ENCODE measurements at places on chromosomes 1 and 21.
A peak's percentile ranks its signal among the peaks of the same experiment; 100 is the strongest.

GRCh38 chr1:56534130-56534651 is 45.2 kb downstream of the PLPP3 start:
- no peak for DNase-seq

DNA sequence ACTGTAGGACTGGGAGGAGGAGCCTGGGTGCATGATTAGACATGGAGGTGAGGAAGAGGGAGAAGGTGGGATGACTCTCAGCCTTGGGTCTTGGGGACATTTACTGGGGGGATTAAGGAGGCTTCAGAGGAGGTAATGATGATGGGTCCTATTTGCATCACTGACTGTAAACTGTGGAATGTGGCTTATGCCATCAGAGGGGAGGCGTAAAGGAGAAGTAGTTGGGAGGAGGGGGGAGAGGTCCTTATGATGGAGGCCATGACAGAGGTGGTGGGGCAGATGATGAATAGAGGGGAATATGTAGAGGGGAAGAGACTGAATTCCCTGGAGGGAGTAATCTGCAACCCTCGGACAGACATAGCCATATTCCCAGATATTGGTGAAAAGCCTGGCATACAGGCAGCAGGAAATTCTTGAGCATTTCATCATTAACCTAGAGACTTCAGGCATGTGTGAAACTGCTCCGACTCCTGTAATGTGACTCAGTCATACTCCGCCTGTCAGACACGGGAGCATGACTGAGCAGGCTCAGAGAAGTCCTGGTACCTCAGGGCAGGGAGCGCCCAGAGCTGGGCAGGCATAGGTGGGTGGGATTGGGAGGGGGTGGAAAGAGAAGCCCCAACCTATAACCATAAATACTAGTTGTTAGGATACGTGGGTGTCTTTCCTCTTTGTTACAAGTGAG is 8.0 kb upstream of the LCE5A start:
- no peak for DNase-seq

DNA sequence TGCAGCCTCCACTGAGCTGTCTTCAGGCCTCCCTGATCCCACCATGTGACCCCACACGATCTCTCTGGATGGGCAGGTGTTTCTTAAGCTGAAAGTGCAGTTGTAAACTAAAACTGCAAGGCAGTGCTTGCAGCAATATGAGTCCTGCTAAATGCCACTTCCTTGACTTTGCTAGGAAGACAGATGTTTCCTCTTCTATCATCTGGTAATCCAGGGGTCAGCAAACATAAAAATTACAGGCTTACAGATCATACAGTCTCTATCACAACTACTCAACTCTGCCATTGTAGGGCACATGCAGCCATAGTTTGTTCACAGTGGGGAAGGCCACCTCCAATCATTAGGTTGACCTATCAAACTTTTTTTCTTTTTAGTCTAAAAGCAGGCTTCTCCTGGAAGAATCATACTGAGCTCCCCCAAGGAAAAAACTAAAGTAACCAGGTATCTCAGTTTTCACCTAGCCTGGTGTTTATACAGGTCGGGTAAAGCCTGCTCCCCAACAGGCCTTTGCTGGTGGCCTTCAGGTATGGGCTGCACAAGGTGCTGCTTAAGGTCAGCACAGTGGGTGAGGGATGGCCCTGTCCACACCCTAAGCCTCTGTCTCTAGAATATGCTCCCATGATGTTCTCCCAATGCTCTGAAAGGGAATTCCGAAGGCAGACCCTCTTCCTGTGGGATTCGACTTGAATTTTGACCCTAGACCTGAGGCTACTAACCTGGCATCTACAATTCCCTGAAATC is 10.8 kb downstream of the ABCA4 start:
- no peak for DNase-seq

GRCh38 chr1:187338762-187339412 is 510.1 kb downstream of the PLA2G4A start:
- no peak for DNase-seq

GRCh38 chr1:172940174-172940855 is 110.4 kb downstream of the TNFSF18 start:
- no peak for DNase-seq

DNA sequence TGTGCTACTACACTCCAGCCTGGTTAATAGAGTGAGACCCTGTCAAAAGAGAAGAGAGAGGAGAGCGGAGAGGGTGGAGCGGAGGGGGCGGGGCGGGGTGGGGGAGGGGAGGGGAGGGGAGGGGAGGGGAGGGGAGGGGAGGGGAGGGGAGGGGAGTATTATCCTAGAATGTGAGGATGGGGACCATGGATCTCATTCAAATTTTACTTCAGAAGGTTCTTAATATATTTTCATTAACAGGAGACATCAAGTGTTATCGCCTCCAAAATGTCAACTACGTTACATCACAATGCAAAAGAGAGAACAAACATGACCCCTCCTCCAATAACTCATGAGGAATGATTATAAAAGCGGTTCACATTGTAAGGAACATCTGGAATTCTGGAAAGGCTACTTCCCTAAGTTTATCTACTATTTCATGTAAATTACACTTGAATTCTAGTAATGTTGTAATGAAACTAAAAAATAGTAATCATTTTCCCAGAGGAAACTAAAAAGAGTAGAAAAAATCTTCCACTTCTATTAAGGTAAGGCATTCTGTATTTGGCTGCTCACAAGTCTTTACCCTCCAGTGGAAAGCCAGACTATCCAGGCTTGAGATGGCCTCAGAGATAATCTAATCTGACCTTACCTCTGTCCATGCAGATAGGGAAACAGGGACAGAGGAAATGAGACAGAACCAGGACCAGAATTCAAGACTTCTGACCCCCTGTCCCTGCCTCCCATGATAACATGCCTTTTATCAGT is 18.8 kb upstream of the GUCA2A start:
- no peak for DNase-seq

DNA sequence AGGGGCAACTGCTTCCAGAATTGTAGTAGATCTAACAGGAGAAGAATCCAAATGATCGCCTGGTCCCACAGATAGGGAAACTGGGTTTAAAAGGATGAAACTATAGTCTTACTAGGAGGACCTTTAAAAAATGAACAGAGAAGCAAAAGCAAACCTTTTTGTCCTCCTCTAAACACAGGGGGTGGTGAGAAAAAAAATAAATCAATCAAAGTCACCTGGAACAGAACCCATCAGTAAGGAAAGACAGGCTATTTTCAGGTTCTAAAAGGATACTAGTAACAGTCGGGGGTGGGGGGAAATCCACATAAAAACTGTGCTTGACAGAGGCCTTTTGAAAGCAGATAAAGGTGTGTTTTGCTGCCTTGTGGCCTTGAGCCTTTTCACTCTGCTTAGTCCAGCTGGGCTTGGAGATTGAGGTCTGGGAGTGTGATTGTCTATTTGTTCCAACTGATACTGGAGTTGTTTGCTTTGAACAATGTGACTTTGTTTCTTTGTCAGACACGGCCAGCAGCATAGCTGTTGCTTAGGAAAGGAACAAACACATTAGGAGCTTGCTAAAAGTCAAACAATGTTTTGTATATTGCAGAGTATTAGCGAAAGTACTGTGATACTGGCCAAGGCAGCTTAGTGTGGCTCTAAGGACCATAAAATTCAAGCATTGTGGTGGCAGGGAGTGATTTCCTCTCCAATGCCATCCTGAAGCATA is 141.1 kb upstream of the IRF2BP2 start:
- no peak for DNase-seq

GRCh38 chr21:14531757-14532316 is 14.3 kb downstream of the SAMSN1 start:
- DNase-seq = no peak

GRCh38 chr1:241269116-241269515 is 87.9 kb downstream of the RGS7 start:
- DNase-seq = no peak

GRCh38 chr1:78570539-78570938 is 49.7 kb upstream of the IFI44L start:
- no peak for DNase-seq

DNA sequence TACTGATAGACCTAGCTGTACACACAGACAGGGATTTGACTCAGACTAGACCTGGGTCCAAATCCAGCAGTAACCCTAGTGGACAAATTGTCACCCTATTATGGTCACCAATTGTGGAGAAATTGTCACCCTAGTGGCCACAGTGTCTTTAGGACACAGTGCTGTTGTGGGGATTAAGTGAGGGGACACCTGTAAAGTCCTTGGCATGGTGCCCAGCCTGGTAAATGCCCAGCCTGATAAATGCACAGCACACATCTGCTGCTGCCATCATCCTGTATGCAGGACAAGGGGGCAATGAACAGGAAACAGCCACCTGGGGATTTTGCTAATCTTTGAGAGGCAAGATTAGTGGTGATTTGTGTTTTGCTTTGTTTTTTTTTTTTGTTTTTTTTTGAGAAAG is 2.3 kb downstream of the TMEM61 start:
- DNase-seq = no peak

DNA sequence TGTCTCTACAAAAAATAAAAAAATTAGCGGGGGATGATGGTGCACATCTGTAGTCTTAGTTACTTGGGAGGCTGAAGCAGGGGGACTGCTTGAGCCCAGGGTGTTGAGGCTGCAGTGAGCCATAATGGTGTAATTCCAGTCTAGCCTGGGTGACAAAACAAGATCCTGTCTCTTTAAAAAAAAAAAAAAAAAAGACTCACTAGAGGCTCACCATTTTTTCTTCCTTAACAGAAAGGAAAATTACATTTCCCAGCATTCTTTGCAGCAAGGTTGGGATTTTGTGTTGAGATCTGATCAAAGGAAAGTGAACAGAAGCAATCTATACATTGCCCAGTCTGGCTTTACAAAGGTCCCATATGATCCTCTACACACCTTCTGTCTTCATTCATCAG is 21.5 kb downstream of the GFI1 start:
- no peak for DNase-seq

DNA sequence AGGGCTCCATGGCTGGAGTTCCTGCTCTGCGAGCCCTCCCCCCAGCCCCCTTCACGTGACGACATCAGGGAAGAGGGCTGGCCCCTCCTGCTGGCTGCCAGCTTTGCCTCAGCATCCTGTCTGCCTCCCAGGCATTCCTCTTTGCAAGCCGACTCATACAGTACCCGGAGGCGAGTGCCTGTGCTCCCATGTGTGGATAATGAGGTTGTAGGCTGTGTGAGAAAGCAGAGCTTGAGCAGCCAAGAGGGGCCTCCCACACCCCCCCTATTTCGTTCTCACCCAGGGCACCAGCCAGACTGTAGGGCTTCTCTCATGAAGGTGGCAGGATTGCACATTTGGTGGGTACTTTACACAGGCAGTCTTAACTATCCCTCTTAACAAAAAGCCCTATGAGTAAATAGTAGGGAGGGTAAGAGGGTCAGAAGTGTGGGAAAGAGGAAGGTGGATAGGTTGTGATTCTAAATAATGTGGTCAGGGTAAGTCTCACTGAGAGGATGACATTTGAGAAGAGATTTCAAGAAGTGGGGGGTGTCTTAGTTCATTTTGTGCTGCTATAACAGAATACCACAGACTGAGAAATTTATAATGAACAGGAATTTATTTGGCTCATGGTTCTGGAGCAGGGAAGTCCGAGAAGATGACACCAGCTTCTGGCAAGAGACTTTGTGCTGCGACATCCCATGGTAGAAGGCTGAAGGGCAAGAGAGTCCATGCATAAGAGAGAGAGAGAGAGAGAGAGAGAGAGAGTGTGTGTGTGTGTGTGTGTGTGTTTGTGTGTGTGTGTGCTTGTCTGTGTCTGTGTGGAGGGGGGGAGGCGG is 113.5 kb downstream of the OMA1 start:
- DNase-seq = peak; percentile 70

DNA sequence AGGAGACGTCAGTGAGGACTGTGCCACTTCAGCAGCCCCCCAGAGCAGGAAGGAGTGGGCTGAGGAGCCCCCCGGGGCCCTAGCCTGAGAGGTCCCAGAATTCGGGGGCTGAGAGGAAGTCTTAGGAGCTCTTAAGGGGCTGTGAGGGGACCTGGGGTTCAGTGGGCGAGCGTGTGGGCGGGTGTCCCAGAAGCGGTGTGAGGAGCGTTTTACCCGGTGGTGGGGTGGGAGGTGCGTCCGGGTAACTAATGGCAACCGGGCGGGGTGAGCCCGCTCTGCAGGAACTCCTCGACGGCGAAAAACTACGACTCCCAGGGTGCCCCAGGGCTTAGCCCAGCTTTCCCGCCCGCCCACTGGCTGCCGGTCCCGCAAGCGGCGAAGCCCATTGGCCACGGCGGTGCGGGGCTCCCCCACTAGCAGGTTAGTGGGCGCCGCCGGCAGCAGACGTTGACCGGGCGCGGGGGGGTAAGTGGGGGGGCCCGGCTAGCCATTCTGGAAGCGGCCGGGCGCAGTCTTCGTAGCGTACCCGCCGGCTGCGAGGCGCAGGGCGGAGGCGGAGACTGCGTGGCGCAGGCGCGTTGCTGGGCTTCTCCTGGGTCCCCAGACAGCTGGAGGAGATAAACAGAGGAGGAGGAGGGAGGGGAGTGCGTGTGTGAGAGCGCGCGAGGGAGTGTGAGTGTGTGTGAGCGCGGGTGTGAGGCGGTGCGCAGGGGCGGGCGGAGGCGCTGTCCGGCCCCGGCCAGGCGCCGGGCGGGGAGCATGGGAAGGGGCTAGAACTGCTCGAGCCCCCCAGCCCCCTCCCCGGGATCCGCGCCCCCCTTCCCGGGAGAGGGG is at the start of gene WDTC1:
WDTC1 (plus strand) TSS at position 584 of the 834 bp plus-strand sequence. CDS start 26,423 bp downstream, outside the sequence.
- peak; percentile 95 for DNase-seq

DNA sequence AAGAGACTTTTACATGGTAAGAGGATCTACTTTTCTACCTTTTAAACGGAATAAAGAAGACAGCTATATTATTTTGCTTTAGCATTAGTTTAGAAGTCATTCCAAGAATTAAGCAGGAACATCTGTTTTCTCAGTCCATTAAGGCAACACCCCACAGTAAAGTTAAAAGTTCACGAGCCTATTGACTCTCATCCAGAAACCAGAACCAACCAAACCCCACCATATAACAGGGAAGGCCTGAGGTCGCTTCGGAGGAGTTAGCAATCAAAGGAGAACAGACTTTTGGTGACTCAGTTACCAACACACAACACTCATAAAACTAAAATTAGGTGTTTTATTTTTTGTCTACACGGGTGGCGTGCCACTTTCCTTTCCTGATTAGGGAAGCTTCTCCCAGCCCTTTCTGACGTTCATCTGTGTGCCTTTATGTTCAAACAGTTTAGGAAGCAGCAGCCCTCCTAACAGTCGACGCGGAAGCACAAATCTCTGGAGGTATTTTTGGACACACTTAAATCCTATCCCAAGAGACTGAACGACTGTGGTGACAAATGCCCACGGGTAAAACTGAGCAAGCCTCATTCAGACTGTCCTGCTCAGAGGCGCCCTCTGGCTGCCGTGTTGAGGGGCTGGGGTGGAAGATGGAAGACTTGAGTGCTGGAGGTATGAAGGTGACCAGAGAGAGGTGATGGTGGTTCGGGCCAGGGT is 8.6 kb upstream of the PLA2G2C start:
- DNase-seq = peak; percentile 46

GRCh38 chr1:17728123-17728712 is 26.9 kb upstream of the ACTL8 start:
- DNase-seq = no peak

- peak; percentile 30 for DNase-seq
Measured at GRCh38 chr1:210448297-210448892, 119.7 kb downstream of the HHAT start.

DNA sequence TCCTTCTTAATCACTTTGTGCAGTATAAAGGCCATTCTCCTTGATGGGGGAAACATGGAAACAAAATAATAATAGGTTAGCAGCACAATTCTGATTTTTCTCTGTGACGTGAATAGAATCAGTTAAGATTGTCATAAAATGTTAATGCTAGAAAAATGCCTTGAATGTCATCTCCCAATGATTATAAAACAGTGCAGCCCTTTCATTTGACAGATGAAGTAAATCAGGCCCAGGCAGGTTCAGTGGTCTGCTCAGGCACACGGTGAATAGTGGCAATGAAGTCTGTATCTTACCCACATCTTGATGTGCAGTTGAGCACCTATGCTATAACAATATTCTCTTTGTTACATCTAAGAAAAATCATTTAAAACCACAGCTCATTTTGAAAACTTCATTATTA is 32.2 kb upstream of the ZNF281 start:
- no peak for DNase-seq

GRCh38 chr1:25482211-25482610 is 51.5 kb downstream of the MACO1 start:
- no peak for DNase-seq

Data from HTR-8/SVneo (cell line).